CD14-positive monocyte (primary cell): ENCODE measurements at places on chromosomes 5 and 9.

DNA sequence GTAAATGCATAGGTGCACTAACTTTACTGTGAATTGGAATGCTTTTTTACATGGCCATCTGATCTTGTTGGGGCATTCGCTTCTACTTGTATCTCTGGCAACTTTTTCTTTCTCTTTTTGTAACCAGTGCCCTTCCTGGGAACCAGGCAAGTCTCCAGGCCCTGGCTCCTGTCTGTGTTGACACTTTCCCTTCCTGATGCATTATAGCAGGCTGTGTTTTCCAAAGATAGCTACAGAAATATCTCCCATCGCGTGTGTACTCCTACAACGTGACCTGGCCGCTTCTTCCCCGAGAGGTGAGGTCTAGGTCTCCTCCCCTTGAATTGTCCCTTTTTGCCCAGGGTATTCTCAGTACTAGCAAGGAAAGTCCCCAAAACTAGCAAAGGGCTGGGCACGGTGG lies 81.1 kb upstream of the SPIN1 start:
- DNase-seq, result no peak

GRCh38 chr5:69160651-69161050 lies 6.3 kb upstream of the CCNB1 start:
- no peak for DNase-seq

DNA sequence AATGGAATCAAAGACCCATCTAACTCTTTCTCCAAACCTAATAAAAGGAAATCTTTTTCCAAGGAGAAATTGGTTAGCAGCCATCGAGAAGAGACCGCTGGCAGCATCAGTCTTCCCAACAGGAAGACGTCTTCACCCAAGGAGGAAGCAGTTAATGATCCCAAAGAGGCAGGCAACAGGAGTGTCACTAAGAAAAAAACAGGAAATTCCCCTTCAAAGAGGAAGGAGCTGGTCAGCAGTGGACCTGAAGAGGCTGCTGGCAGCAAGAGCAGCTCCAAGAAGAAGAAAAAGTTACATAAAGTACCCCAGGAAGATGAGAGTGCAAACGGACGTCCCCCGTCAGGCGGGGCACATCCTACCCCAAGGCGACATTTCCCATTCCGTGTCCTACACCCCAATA lies 143.7 kb downstream of the ELAVL2 start:
- no peak for DNase-seq

DNA sequence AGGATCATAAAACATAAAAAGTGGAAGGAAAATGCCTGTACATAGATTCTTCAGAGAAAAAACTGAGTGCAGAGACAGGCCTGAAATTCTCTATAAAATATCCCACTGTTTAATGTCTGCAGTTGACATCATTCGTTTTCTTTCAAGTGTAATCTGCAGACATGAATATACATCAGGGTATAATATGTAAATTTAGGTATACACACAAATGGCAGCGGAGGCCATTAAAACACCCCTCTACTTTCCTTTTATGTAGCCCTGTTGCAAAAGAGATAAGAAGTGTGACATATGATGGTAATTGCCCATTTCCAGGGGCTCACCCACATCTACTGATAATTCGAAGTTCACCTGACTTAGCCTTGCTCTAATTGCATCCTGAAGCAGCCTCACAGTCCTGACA lies 164.3 kb downstream of the SLC24A2 start:
- no peak for DNase-seq

DNA sequence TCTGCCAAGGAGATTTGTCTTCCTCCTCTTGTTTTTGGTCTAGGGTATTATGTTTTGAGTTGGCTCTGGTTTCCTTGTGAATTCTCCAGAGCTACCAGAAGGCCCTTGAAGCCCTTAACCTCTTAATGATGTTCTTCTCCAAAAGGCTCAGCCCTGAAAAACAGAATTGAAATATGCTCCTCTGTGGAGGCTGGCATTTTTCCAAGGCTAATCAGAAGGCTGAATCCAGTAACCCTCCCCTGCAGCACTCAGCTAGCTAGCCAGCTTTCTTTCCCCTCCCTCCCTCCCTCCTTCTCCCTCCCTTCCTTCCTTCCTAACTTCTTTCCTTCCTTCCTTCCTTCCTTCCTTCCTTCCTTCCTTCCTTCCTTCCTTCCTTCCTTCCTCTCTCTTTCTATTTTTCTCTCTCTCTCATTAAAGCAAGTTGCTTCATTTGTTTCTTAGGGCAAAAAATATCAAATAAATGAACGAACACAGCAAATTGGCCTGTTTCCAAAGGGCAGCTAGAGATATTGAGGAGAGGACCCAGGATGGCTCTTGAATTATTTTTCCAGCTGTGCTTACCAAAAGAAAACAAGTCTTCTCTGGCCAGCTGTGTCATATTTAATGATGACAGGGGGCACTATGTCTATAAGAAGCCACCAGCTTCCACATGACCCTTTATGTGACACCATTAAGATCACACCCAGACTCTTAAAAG lies 38.7 kb downstream of the JAKMIP2 start:
- no peak for DNase-seq
